ENCODE measurements at places on chromosomes 12 and 14.

DNA sequence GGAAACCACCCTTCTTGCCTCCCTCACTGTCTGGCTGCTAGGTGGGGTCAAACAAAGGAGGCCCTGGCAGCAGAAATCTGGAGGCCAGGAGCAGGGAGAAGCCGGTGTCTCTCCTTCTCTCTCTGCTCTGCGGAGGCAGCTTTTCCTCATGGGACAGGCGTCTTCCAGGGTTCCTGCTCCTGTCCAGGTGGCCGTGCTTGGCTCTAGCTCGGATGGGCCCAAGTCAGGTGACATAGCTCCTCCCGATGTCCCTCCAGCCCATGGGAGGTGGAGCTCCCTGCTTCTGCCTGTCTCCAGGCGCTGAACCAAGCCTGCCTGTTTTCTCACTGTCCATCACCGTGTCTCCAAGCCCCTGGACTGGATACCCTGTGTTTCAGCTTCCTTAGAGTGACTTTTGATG, 30.5 kb upstream of the FZD10 start:
- no peak for DNase-seq

- no peak for DNase-seq
These were observed 664 bp downstream of the LRFN5 start for GRCh38 chr14:41607304-41607775.

GRCh38 chr12:72076558-72076915, 137.9 kb downstream of the TPH2 start:
- DNase-seq = no peak

DNA sequence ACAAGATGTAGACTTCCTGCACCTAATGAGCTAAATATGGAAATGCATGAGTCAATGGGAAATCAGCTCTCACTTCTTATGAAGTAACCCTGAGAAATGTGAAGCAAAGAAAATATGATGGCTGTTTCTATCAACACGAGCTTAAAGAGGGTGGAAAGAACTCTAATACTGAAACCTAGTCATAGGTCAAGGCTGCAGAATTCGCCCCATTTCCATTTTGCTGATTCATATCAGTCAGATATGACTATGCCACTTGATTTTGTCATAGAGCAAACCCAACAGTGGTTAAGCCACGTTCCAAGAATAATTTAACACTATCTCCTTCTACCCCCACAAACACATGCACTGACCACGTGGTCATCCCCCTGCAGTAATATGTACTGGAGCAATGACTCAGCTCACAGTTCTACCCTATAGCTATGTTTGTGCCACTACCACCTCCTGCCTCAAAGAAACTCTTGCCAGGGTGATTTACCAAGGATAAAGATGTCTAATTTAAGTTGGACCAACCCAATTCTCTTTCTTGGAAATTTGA, 157.5 kb downstream of the TMTC3 start:
- DNase-seq = no peak

DNA sequence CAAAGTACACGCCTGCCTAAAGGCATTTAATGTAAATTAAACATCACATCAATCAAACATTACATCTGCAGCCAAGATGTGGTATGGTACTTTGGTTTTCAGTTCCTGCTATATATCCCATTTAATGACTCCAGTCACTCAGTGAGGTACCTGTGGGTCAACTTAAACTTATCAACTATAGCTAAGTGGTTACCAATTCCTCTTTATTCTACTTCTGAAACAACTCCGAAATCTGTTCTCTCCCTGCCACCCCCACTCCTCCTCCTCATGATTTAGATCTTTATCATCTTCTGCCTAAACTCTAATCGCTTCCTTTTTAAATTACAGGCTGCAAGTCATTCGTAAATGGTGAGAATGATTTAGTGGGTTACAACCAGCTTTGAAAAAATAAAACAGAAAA, 57.9 kb downstream of the BCL2L14 start:
- no peak for DNase-seq

- DNase-seq = no peak
These were observed 130.3 kb downstream of the TMTC3 start for GRCh38 chr12:88272456-88272855.

DNA sequence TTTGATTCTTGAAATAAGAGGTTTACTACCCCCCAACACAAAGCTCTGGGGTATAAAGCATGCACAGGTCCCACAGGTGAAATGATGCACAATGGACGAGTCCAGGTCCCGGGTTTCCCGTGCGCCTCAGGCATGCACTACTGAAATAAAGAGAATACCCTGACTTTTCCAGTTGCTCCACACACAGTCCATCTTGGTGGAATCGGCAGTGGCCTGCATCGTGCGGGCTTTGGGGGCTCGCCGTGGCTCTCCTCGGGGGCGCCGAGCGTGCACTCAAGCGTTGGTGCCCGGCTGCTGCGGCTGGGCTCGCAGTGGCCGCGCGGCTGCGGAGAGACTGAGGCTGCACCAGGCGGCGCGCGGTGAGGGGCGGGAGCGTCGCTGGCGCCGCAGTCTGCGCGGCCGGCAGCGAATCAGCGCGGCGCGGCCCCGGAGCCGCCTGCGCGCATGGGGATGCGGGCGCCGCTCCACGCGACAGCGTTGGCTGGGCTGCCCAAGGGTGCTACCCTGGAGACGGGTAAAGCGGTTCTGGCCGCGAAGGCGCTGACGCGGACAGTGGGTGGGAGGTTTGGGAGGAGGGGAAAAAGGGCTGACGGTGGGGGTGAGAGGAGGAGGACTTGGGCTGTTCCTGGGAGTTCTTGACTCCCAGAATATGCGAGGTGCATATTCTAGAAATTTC, 53.8 kb upstream of the CCDC175 start:
- no peak for DNase-seq

GRCh38 chr12:112574896-112575558, 156.3 kb downstream of the PTPN11 start:
- DNase-seq = no peak

- peak; percentile 14 for DNase-seq
These were observed 346.6 kb downstream of the TRHDE start for GRCh38 chr12:72618764-72619163.

GRCh38 chr12:22539055-22539454, 5.3 kb downstream of the C2CD5 start:
- no peak for DNase-seq

DNA sequence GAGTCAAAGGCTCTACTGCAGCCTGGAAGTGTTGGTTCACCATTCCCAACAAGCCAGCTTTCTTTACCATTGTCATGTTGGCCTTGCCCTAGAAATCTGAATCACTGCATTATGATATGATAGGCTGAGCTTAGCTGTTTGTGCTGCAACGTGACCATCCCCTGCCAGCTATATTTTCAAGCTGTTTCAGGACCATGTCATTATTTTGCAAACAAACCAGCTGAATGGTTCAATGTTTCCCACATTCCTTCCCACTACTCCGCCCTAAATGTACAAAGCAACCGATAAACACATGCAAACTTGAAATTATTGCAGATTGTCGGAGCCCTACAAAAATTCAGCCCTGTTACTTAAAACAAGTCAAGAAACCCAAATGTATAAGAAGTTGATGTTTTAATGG, 136.1 kb downstream of the KICS2 start:
- no peak for DNase-seq

DNA sequence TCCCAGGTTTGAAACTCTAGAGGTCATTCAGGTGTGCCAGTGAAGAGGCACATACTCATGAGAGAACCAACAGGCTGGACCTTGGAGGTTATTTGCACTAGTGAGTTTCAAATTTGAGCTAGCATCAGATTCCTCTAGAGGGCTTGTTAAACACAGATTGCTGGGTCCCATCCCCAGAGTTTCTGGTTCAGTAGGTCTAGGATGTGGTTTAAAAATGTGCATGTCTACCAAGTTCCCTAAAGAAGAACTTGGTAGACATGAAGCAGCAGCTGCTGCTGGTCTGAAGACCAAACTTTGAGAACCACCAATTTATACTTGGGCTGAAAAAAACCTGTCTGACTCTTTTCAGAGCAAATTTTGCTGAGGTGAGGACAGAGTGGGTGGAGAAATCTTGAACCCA, 61.7 kb downstream of the SUSD6 start:
- no peak for DNase-seq

- DNase-seq = no peak
These were observed 101.7 kb upstream of the ATF7IP start for GRCh38 chr12:14263742-14264141.

GRCh38 chr14:103581954-103582703, 19.4 kb downstream of the COA8 start:
- DNase-seq = no peak

GRCh38 chr12:109330282-109331230, 17.1 kb upstream of the MYO1H start:
- DNase-seq = no peak
